ENCODE measurements at places on chromosomes 2 and 18.

- no peak for DNase-seq
Observed at GRCh38 chr18:58468191-58468590, 160.7 kb downstream of the ALPK2 start.

- no peak for DNase-seq
Observed at GRCh38 chr2:168525716-168526446, 69.8 kb downstream of the CERS6 start.

- DNase-seq, result no peak
Observed at GRCh38 chr2:237546876-237547395, 19.4 kb upstream of the PRLH start.

DNA sequence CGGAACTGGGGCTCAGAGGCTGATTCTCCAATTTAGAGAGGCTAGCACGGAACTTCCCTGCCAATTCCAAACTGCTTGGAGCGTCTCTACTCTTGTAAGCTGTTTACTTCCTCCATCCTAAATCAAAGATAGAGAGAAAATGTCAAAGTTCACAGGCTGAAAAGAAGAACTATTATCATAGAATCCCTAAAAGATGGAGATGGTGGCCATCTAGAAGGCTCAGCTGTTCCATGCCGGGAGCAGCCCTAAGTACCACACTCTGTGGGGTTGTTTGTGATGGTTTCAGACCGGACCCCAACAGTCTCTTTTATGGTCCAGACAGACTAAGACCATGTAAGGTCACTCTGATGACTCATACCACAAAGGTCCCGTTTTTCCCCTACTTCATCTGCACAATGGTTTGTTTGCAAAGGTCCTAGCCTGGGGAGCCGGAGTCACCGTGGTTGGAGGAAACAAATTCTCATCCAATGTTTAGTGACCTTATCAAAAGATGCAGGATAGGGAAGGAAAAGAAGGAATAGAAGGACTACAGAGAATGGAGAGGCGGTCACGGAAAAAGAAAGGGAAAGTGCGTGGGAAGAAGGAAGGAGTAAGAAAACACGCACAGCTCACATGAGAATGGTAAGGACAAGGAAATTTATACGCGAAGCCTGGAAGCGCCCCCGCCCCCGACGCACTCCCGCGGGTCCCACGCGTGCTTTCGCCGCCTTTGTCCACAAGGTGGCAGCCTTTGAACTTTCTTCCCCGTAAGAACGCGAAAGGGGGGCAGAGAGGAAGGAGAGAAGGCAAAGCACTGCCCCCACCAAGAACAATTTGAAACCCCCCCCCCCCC is 453 bp upstream of the ANTXR1 start:
- DNase-seq, result no peak

DNA sequence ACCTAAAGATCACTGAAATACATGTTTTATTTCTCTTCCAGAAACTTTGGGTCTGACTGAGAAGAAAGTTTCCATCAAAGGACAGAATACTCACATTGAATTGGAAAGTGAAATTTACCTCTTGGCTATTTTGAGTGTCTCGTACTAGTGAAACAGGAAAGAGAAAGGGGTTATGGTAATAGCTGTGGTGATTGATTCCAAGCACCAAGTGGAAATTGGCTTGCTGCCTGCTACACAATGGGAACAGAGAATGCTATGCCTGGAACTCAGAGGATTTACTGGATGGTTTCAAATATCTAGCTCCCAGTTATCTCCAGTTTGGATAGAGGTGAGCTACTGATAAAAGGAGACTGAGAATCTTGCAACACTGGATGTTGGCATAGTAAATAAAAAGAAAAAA is 492.8 kb upstream of the FSIP2 start:
- DNase-seq, result no peak

DNA sequence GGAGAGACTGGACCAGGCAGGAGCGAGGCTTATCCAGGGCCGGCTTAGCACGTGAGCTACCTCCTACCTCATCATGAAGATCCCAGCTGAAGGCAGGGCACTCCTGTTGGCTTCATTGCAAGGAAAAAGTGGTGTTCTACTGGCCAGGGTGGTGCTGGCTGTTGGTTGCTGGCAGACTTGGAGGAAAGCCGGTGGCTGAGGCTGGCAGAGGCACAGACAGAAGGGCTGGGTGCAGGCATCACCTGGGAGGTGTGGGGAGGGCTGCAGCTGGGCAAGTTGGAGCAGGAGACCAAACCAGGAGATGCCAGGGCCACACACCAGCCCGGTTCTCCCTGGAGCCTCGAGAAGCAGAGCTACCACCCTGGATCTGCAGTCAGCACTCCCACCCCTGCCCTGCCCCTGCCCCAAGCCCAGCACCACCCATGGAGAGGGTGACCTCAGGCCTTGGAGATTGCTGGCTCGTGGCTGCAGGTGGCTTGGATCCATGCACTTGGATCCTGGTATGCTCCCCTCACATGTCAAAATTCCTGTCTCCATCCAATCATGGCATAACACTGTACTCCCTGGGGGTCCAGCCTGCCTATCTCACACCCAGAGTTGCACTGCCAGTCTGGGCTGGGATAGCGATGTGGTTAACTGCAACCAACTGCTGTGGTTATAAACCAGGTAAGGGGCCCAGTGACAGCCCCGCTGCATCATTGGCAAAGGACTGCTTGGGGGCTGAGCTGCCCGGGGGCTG is 49.7 kb downstream of the GLI2 start:
- DNase-seq, result no peak

- no peak for DNase-seq
Observed at GRCh38 chr2:129757915-129758783, 221.3 kb upstream of the RAB6C start.

DNA sequence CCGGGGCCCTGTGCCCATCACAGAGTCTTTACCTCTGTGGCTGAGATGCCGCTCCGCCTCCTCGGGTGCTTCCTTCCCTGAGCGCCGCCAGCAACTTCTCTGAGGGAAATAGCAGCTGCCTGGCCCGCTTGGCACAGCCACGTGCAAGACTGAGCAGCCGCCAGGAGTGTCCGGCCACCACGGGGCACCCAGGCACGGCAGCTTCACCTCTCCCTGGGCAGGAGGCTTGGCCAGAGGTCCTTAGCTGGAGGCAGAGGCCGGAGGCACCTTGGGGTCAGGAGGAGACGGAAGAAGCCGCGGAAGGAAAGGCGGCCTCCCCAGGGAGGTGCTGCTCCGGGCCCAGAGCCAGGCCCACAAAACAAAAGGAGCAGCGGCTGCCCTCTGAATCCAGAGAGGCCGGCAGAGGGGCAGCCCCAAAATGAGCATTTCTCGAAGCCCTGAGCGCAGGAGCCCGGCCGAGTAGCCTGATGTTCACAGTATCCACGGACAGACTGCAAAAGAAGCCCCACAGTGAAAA is 6.0 kb upstream of the LIMS2 start:
- no peak for DNase-seq

DNA sequence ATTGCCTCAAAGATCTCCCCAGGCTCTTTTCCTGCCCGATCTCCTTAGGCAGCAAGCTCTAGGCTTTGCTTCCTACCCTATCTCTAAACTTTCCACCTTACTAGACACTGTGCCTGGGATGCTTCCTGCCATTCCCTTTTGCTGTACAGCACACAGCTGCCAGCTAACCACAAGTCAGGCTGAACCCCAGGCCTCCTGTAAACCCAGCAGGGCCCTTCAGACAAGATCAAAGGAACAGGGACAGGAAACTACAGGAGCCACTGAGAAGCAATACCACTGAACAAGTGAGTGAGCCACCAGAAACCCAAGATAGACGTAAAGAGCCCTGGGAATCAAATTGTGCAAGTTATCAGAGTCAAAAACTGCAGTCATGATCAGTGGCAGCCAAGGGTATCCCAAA is 180.7 kb downstream of the SUCLG1 start:
- no peak for DNase-seq

DNA sequence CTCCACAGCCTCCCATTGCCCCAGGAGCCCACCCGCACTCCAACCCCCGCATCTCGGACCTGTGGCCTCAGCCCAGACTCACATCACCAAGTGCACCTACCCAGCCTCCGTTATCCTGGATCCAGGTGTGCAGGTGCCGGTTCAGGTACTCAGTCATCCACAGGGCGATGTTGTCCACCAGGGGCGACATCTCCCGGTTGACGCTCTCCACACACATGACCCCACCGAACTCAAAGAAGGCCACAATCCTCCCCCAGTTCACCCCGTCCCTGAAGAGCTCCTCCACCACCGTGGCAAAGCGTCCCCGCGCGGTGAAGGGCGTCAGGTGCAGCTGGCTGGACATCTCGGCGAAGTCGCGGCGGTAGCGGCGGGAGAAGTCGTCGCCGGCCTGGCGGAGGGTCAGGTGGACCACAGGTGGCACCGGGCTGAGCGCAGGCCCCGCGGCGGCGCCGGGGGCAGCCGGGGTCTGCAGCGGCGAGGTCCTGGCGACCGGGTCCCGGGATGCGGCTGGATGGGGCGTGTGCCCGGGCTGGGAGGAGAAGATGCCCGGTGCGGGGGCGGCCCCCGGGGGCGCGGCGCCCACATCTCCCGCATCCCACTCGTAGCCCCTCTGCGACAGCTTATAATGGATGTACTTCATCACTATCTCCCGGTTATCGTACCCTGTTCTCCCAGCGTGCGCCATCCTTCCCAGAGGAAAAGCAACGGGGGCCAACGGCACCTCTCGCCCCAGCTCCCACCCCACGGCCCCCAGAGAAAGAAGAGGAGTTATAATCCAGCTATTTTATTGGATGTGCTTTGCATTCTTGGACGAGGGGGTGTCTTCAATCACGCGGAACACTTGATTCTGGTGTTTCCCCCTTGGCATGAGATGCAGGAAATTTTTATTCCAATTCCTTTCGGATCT is 1.3 kb downstream of the BCL2 start:
- DNase-seq, result peak; percentile 68

DNA sequence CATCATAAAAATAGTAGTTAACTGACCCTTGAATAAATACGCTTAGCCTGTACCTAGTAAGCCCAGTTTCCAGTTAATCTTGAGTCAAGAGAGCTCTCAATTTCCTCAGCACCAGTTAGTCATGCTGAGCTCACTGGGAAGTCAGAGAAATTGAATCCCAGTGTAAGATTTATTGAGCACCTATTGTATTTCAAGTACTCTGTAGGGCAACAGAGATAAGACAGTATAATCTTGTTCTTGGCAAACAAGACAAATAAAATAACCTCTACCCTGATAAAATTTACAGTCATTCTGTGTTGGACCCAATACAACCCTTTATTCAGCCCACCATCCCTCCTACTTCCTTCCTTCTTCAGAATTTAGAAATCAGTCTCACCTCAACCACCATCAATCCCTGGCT is 71.9 kb upstream of the NRP2 start:
- DNase-seq, result no peak

DNA sequence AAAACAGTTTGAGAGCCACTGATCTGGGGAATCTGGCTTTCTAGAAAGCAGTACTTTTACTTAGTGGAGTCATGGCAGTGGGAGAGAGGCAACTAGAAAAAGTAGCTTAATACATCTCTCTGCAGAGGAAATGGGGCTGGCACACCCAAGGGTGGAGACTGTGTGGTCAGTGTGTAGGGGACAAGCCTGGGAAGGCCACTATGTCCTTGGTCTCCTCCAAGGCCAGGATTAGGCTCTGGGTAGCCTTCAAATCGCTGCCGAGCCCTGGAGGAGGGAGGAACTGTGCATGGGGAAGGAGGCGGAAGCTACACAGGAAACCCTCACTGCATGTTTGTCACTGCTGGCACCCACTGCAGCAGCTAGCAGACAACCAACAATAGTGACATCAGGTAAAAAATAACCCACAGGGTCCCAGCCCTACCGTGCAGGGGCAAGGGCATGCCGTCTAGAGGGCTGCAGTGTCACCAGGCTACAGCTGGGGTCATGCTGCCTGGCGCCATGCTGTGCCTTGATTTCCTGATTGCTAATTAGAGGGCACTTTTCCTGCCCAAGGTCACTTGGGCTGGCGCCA is 34.8 kb downstream of the LBH start:
- no peak for DNase-seq

DNA sequence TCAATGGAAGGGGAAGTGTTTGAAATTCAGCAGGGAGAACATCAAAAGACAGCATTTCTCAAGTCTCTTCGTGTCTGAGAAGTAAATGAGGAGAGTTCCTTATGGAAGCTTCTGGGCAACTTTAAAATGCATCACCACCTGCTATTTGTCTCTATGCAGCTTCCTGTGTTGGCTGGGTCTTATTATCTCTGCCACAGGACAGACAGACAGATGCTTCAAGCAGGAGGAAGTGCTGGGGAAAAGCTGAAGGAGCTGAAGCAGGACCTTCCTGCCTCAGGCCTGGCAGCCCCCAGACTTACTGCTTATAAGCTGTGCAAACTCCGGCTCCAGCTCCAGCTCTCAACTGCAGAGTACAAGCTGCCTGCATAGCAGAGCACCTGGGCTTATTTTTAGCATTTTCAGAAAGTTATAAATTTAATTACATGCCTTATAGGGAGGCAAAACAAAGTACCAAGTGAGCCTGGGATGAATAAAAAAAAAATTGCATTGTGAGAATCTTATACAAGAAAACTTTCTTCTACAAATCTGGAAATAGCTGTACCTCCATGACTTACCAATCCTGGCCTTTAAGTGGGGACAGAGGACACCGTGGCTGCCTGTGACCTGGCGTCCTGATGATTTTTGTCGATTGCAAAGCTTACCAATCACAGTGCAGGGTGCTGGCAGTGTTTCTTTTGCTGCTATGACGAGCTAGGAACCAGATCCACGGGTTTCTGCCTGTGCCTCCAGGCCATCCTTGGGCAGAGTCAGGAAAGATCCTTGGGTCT is 206.3 kb downstream of the SEPTIN10 start:
- DNase-seq, result no peak

- no peak for DNase-seq
Observed at GRCh38 chr2:88091943-88092342, 24.3 kb downstream of the SMYD1 start.

GRCh38 chr18:8787371-8787670 is 82.0 kb downstream of the MTCL1 start:
- DNase-seq, result no peak

DNA sequence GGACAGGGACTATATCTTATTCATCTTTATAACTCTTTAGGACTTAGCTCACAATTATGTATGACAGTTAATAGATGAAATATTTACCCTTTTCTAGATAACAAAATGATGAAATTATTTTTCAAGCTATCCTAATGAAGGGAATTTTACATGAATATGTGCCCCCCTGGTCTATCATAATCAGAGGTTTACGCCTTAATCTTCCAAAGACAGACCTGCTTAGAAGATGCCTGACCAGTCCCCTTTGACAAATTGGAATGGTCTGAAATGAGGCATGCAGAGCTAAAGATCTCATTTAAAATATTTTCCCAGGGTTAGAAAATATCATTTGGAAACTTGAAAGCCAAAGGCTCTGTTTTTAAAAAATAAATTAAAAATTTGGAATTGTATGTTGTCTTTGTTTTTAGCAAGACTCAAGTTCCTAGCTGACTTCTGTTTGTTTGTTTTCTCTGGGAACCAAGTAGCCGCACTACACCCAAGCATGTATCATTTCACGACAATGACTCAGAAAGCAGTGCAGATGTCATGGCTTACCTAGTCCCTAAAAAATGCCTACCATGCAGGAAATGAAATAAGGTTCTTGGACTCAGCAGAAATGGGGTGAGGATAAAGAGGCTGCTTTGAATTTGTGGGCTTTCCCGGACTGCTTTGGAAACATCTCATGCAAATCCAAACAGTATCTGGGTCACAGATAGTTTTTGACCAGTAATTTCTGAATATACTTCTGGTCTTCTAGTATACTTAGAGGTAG is 162.1 kb downstream of the ZEB2 start:
- no peak for DNase-seq

- no peak for DNase-seq
Observed at GRCh38 chr2:51247252-51247805, 215.4 kb upstream of the NRXN1 start.
